ENCODE measurements at places on chromosomes 3 and 15.

- no peak for DNase-seq
Observed at GRCh38 chr3:47761046-47761445, 20.6 kb downstream of the SMARCC1 start.

GRCh38 chr3:31240874-31241273 lies 291.9 kb upstream of the STT3B start:
- DNase-seq: no peak

DNA sequence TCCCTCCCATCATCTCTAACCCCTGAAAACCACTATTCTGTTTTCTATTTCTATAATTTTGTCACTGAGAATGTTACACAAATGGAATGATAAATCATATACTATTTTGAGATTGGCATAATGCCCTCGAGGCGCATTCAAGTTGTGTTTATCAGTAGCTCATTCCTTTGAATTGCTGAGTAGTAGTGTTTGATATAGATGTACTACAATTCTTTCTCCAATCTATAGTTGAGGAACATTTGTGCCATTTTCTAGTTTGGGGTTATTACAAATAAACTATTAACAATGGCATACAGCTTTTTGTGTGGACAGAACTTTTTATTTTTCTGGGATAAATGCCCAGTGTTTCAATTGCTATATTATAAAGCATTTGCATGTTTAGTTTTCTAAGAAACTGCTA lies 86.0 kb downstream of the CCR1 start:
- DNase-seq: no peak

DNA sequence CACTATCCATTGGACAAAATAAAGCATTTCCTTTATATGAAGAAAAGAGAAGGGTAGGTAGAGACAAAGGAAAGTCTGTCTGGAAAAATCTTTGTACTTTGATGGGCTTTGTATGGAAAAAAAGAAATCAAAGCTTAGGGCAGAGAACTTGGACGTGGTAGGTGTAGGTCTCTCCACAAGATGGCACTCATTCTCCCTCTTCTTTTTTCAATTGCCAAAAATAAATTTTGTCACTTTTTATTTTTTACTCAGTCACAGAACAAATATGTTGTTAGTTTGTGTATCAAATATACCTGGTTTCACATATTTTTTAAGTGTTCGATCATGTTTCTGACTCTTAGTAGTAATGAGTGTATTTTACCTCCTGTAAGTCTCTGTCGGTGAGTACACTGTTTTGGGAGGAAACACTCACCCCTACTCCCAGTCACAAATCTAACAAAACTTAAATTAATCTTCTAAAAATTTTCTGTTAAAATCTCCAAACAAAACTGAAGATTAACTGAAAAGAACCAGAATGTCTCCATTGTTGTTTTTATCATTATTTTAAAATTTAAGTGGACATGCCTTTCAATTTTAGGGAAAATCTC lies 415.8 kb upstream of the GOLIM4 start:
- no peak for DNase-seq

GRCh38 chr15:58298879-58299850 lies 132.6 kb upstream of the LIPC start:
- no peak for DNase-seq

GRCh38 chr3:13507570-13508339 lies 27.6 kb downstream of the HDAC11 start:
- no peak for DNase-seq

DNA sequence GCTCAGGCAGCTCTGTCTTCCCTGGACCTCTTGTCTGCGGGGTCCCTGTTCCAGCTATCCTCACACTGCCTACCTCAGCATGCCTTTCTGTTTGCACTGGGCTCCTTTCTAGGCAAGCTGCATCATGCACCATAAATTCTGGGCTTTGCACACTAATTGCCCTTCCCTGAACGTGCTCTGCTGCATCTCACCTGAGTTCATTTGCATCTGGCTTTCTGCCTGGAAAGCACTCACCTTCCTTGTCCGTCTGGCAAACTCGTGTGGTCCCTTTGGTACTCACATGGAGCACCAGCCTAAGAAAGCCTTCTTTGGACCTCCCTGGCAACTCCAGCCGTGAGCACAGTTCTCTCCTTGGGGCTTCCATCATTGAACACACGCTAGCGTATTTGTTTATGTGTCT lies 365.6 kb downstream of the SV2B start:
- no peak for DNase-seq

GRCh38 chr15:91855241-91855640 lies 1.7 kb downstream of the SLCO3A1 start:
- no peak for DNase-seq

DNA sequence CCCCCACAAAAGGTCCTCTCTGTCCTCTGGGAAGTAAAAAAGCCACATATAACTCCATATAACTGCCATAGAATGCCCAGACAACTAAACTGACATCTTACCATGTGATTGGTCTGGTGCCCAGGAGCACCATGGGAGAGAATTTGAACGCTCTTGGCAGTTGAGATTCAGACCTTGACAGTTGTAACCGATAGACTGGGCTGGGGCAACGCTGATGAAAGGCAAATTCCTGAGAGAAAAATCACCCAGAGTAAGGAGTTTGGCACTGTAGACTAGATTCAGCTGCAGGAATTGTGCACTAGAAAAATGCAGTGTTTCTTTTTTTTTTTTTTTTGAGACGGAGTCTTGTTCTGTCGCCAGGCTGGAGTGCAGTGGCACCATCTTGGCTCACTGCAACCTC lies 240.5 kb downstream of the SOX2 start:
- no peak for DNase-seq

DNA sequence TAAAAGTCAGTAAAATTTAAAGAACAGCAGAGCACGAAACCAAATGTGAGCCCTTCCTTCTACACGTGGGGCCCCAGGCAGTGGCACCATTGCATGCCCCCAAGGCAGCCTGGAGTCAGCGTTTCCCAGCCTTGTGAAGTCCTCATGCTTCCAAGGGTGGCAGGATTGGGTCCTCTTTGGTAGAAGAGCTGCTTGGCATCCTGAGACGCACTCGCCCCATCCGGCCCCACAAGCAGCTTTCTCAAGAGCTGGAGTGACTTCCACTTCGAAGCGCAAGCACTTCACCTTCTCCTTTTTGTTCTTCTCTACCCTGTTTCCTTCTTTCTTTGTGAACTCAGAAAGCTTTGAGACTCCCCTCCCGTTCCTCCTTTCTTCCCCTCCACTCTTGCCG lies 34.7 kb downstream of the ZNF710 start:
- DNase-seq: peak; percentile 36

- DNase-seq: no peak
Observed at GRCh38 chr3:184322731-184323487, 8.5 kb downstream of the EIF4G1 start.

DNA sequence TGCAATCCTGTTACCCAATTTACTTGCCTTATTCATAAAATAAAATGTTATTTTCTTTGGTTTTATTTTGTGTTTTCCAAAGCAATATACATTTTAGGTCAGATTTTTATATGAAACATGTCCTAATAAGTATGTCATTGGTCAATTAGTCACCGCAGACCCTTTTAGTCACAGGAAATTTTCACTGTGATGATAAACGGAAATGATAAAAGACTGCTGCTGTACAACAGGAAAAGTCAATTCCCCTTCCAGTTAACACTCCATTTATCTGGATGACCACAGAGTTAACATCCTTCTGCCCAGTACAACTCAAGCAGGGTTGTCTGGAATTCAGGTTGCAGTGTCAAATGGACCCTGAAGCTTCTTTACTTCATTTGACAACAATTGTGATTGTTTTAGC lies 175.2 kb downstream of the LSAMP start:
- DNase-seq: no peak

DNA sequence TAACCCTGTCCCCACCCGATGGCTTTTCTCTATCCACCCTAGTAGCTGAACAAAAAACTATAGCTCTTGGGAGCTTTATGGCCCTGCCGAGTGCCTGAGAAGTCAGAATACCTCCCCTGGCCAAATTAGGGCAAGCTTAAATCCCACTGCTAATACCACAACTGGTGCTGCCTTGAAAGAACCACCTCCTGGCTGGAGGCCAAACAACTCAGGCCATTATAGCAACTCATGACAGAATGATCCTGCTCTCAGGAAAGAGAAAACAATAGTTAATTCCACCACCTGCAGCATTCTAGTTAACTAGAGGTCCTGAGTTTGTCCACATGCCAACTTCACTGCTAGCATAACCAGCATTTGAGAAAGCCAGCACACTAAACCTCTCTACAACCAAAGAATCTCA lies 123.2 kb downstream of the RTP4 start:
- no peak for DNase-seq

DNA sequence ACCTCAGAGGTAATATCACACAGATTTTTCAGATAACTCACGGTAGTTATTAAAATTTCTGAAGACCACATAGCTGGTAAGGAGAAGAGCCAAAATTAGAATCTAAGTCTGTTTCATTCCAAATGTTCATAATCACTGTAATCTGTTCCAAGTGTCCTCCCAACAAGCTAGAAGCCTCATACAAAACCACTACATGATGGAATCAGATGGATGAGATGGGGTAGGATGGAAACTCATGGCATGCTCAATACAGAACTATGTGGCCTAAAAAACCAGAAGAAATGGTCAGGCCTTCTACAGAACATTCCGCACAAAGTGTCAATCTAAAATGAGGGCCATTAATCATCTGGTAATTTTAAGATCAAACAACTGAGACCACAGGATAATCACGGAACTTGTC lies 91.8 kb downstream of the THBS1 start:
- DNase-seq: no peak

GRCh38 chr3:143083781-143084180 lies 35.8 kb upstream of the CHST2 start:
- DNase-seq: no peak

- no peak for DNase-seq
Observed at GRCh38 chr15:30943654-30944335, 40.1 kb downstream of the FAN1 start.

- DNase-seq: no peak
Observed at GRCh38 chr3:171186383-171186782, 159.9 kb upstream of the SLC2A2 start.

- DNase-seq: no peak
Observed at GRCh38 chr3:12574131-12574530, 17.2 kb downstream of the MKRN2 start.

GRCh38 chr3:134339331-134339730 lies 34.9 kb downstream of the AMOTL2 start:
- no peak for DNase-seq

- DNase-seq: no peak
Observed at GRCh38 chr3:188861842-188862744, 309.7 kb upstream of the TPRG1 start.

GRCh38 chr15:42329161-42329560 lies 30.1 kb upstream of the CAPN3 start:
- no peak for DNase-seq

DNA sequence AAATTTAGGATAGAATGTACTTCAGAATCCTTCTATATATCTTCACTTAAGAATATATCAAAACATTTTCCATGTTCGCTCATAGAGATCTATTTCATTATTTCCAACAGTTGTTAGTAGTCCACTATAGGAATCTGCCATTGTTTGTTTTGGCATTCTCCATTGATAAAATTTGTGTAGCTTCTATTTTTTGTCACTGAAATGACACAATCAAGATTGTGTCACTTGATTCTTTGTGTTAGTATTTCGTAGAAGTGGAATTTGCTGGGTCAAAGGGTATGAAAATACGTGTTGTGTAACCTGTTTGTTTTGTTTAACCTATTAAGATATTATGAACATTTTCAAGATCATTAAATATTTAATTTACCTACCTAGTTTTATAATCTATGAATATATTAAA lies 15.9 kb upstream of the GPR156 start:
- DNase-seq: no peak

- peak; percentile 63 for DNase-seq
Observed at GRCh38 chr3:12719984-12720898, 38.8 kb downstream of the TMEM40 start.

- no peak for DNase-seq
Observed at GRCh38 chr3:40997711-40998519, 201.4 kb upstream of the CTNNB1 start.

All from dorsolateral prefrontal cortex (tissue), 122 donors.